Forelimb muscle (tissue), 1 donor: ENCODE measurements at places on chromosomes 11 and 22. TPM values are rescaled to one million over a fixed set of nuclear protein-coding genes. Genes with fewer than 3 reads are reported as not detected.

DNA sequence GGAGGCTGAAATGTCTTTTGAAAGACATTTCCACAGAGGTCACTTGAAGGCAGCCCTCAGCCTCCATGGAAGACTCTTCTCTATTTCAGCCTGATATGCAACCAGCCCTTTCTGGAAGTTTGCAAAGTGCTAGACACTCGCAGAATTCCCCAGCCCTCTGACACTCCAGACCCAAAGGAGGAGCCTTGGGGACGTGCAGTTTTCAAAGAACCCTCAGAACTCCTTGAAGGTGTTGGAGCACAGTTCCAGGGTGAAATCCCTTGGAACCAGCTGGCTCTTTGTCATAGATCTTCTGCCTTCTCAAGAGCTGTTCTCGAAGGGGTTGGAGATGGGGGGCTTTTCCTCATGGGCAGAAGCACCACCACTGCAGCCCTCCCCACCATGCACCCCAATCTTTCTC lies 19.6 kb downstream of the SPATA19 start:
- no peak for DNase-seq

DNA sequence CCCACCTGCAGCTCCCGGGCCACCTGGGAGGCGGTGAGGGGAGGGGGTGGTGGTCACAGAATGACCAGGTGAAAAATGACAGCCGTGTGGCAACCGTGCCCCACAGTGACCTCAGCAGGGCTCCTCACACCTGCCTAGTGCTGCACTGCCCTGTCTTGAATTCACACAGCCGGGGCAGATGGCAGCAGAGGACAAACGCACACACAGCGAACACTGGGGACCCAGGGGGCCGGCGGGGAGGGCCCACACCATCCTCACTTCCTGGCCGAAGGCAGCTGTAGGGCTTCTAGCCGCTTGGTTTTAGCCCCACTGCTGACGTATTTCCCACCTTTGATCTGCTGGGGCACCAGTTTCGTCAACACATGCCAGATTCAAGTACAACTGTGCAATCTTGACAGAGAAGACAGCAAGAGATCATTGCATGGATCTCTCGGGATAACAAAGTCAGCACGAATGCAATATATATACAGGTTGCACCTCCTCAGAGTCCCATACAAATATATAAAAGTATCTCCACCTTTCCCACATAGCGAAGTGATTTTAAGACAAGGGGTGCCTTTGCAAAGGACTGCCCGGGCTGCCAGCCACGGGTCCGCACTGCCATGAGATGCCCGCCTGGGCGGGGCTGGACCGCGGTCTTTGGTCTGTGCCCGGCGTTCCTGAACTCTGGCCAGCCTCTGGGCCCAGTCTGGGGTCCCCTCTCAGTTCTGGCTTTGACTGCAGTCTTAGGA lies 26.9 kb downstream of the TRMU start:
- DNase-seq, result no peak

ELMOD1 gene
- 3.5 TPM for polyA plus RNA-seq

GRCh38 chr11:62843466-62843865 lies 4.1 kb upstream of the WDR74 start:
- DNase-seq, result no peak
